GM12864 (cell line): ENCODE measurements at places on chromosomes 5 and 9.

GRCh38 chr5:40945111-40945510 is 35.8 kb downstream of the C7 start:
- DNase-seq: no peak

DNA sequence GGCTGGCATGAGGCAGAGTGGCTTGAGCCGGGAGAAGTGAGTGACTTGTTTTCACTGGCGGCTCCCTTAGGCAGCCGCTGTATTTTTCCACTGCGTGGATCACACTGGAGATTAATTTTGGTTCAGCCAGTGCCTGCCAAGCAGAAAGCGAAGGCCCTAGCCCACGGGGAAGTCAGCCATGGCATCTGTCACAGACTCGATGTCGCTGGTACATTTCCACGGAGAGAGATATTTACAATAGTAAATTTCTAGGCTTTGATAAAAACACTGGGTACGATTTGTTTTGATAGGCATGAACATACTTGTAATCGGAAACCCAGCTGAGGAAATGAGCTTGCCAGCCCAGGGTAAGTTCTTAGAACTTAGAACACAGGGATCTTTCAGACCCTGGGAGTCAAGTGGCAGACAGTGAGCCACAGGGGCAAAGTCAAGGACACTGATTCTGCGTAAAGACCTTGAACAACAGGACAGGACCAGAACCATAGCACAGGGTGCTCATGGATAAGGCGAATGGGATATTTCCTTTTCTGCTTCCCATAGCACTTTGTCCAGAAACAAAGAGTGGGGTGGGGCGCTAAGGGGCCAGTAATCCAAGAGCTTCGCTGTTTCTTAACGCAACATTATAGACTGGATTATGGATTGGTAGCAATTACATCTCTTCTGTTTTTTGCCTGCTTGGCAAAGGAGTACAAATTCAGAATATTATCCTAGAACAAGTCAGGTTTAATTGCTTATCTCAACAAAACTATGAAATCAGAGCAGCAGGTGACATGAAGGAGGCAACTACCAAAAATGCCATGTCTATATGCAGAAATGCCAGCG is 4.5 kb downstream of the DUSP1 start:
- DNase-seq: no peak

- DNase-seq: no peak
Observed at GRCh38 chr5:98104454-98105188, 668.8 kb upstream of the RGMB start.

DNA sequence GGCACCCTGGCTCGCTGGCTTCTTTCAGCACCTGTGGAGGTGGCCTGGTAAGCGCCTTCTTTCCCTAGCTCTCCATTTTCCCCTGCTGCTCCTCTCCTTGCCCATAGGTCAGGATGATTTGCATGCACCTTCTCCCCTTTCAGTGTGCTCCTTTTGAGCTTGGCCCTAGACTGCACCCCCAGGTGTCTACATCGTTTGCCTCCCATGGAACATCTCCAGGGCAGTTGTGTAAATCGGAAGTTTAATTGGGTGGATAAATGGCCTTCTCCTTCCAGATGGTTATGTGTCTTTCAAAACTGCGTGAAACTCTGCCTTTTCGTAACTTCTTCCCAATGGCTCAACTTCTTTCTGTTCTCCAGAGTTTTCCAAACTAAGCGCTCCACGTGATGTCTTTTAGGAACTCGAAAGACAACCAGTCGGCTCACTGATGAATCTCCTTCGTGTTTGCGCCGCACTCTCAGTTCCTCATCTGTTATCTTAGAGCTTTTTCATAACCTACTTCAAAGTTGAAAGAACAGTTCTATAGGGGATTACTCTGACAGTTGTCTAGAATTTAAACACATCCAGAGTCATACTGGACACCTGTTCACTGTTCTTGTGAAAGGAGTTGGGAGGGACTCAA is 1.7 kb downstream of the ADAMTS19 start:
- DNase-seq: no peak

DNA sequence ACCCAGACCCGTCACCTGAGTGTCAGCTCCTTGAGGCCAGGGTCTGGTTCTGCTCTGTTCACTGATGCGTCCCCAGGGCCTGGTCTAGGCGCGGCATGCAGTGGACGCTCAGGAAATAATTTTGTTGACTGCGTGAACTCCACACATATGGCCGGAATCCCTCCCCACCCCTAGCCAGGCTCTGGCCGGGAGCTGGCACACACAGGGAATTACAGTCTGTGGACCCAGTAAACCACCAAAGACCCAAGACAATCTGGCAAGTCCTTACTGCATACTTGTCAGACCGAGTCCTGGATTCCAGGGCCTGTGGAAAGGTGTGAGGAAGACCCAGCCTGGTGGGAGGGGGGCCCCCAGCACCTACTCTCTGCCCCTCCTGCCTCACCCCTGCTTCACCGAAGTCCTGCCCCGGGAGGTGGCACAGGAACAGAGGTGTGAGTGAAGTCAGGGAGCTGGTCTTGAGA is 113.0 kb upstream of the IER5L start:
- DNase-seq: no peak

GRCh38 chr5:150180241-150181026 is 9.4 kb upstream of the SLC6A7 start:
- no peak for DNase-seq

- DNase-seq: no peak
Observed at GRCh38 chr9:115615821-115616665, 498.1 kb upstream of the TNC start.

DNA sequence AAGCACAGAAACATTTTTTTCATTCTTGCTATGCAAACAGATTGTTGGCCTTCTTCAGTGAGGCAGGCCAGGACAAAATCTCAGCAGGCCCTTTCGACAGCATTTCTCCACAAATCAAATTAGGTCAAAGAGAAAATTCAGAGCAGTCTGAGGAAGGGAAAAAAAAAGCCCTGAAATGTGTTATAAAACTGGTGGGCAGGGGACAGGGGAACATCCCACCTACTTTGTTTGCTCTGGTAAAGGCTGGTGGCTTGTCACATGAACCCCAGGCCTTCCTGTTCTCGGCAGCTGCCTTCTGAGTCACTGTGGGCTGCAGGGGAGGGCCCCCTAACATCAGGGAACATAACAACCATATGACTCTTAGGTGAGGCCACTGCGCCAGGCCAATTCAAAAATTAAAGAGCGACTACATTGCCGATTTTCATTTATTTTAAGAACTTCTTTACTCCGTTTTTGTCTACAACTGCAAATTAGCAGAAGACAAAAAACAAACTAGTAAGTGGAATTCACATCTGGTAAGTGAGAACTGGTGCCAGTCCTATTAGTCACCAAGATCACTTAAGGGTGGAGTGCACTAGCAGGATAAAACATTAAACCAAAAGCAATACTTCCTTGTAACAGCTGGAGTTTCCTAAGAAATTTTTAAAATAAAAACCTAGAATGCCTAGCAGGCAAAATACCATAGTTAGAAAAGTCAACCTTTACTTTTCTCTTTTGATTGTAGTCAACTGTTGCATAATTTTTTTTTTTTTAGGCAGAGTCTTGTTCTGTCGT is 46.2 kb upstream of the DENND4C start:
- DNase-seq: peak; percentile 29

DNA sequence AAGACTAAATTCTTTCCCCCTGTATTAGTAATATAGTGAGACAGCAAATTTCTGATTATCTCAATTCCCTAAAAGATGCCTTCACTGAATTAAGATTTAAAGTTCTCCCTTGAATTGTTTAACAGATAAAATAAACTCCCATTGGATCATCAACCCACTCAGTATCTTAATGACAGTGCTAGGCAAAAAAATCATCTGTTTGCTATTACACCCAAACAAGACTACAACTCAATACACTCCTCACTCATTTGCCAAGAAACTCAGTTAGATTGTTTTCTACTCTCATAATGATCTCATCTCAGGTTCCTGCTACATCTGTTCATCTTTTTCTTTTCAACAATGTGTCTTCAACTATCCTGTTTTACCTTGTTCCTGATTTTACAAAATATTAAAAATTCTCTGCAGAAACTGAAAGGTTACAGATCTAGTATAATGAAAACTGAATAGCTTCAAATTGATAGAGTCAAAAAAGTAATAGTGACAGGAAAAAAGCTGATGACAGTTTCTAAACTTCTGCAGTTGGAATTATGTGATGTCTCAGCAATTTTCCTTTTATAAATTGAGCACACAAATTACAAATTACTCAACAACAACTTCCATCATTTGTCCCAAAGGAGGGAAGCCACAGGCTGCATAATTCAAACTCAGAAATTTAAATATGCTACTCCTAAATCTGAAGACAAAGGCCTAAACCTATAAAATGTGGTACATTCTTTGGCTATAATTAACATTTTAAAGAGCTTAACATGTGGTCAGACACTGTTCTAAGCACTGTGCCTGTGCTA is 39.4 kb downstream of the HOMER1 start:
- DNase-seq: no peak

GRCh38 chr9:37287317-37287716 is 135.2 kb upstream of the GRHPR start:
- DNase-seq: no peak

DNA sequence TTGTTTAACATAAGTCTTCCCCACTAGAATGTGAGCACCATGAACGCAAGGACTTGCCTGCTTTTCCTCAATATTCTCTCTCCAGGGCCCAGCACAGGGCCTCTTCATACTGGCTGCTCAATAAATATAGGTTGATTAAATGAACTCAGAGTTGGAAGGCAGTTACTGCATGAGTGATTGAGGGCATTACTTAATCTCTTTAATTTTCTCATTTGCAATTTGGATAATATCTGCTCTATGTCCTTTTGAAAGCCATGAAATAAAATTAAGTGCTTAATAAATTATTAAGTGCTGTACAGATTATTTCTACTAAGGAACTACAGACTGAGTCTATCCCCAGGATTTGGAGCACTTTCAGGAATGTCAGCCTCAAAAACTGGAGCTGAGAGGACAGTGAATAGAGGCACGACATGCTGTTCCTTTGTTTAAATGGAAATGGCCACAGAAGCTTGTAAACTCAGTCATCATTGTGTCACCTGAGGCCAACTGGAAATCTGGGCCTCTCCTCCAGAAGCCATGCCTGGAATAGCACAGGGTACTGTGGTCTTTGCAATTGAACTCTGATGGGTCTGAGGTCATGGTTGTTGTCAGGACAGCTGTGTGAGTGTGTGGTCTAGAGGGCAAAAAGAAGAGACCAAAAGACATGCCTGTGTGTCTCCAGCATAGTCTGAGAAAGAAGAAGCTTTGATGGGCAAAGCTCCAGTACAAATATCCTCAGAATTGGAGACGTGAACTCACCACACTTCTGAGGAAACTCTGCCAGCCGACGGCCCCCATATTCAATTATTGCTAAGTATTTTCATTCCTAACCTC is 86.1 kb downstream of the SH3TC2 start:
- no peak for DNase-seq

GRCh38 chr5:33372721-33373472 is 67.9 kb upstream of the TARS1 start:
- no peak for DNase-seq

- no peak for DNase-seq
Observed at GRCh38 chr9:89892920-89893319, 288.1 kb downstream of the GADD45G start.

- no peak for DNase-seq
Observed at GRCh38 chr5:72796001-72796400, 20.5 kb upstream of the TNPO1 start.

DNA sequence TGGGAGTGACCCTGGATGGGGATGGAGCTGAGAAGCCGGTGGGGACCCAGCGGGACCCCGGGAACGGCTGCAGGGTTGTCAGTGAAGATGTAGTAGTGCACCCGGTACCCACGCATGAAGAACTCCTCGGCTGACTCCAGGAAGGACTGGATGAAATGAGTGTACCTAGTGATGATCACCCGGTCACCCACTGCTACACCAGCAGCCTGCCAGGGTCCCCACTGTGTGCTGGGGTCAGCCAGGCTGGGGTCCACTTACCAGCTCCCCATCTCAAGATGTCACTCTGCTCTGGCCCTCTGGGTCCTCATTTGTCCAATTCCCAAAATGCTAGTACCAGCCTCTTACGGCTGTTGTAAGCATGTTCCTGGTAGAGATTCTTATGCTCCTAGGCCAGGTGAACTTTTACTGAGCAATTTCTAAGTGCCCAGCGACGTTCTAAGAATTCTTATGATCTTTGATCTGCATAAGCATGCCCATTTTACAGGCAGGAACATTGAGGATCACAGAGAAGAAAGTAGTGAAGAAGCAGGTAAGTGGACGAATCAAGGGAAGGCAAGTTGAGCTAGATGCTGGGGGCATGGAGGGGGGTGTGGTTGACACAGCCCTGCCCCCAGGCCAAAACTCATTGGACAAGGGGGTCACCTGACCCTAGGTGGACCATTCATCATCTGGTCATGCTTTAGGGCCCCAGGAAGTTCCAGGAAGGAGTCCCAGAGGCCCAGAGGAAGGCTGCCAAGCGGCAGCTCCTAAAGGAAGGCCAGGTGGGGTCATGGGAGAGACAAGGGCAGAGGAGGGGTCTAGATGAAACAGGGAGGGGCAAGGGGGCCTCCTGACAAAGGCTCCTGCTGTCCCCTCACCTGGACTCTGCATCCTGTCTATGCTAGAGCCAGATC is 9.4 kb downstream of the GBGT1 start:
- DNase-seq: no peak

- DNase-seq: no peak
Observed at GRCh38 chr9:35510754-35511428, 21.0 kb downstream of the RUSC2 start.

DNA sequence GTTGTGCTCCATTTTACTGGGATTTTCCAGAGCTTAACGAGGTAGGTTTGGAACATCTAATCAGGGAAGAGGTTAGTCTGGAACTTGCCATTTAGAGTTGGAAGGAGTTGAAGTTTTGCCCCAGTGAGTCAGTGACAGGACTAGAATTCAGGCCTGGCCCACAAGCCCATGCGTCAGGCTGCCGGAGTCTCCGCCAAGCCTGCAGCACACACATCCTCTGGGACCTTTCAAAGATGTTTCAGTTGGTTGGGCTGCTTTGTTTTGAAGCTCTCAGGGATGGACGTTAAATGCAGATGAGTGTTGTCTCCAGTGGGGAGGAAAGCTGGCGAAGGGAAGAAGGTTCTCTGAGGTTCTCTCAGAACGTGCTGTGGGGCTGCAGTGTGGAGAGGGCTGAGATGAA is 147.0 kb downstream of the PSAT1 start:
- no peak for DNase-seq

DNA sequence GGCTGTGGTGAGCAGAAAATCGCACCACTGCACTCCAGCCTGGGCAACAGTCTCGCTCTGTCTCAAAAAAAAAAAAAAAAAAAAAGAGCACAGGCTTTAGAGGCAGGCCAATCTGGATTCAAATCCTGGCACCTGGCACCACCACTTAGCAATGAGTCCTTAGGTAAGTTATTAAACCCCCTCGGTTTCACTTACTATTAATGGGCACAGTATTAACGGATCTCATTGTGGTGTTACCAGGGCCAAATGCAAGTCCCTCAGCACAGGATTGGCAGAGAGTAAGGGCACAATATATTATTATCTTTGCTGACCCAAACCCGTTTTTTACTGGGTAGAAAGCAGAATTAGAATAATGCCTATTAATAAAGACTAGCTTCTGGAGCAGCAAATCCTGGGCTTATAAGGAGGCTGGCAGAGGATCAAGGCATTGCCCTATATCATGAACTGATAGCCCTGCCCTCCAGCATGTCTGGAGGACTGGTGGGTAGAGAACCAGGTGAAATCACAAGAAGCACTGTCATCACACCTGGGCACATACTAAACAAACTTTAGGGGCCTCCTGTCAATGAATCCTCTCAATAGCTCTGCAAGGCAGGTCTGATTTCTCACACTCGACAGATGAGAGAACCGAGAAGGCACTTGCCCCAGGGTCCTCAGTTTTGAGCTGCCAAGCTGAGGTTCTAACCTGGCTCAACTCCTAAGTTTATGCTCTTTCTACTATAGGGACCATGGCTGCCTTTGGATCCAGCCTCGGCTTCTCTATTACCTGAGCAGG is 17.7 kb downstream of the PCDHGC5 start:
- no peak for DNase-seq
